Activated CD4-positive, alpha-beta T cell treated with anti-CD3 and anti-CD28 coated beads for 36 hours (primary cell): ENCODE measurements at places on chromosomes 4 and X.
A peak's percentile ranks its signal among the peaks of the same experiment; 100 is the strongest.

DNA sequence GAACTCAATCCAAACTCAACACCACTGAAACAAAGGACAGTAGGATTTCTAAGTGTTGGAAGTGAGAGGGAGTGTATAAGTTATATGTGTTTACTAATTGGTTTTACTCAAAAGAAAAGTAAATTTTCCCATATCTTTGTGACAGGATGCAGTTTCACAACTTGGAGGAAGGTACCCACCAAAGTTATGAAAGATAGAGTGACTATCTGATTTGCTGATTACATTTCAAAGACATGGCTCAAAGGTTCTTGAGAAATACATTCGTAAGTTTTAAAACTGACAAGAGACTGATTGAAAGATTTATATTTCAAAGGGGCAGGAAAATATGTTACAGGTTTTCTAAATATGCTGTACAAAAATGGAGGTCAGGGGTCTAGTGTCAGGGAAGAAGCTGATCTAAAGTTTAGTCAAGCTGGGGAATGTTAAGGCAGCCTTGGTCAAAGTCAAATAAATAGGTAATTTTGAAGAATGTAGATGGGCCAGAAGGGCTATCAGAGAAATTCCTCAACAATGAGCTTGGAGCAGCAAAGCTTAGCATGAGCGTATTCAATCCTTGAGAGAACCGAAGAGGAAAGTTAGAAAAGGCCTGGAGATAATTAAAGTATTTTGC is 9.7 kb upstream of the COMMD8 start:
- no peak for DNase-seq
- H3K27ac ChIP-seq, result no peak overlapping the region
- H3K4me1 ChIP-seq, result no peaks in the 10 kb centered on the region
- no peak overlapping the region for H3K4me3 ChIP-seq
- no peaks in the 10 kb centered on the region for H3K36me3 ChIP-seq

GRCh38 chr4:1201851-1202525 is 29.6 kb upstream of the SPON2 start:
- H3K27ac ChIP-seq, result peak overlapping the region; percentile 99
- H3K27me3 ChIP-seq, result no peaks in the 10 kb centered on the region
- peak; percentile 91 for DNase-seq
- peaks cover 2% of the 10 kb centered on the region for H3K36me3 ChIP-seq
- H3K4me3 ChIP-seq, result peak overlapping the region; percentile 74

DNA sequence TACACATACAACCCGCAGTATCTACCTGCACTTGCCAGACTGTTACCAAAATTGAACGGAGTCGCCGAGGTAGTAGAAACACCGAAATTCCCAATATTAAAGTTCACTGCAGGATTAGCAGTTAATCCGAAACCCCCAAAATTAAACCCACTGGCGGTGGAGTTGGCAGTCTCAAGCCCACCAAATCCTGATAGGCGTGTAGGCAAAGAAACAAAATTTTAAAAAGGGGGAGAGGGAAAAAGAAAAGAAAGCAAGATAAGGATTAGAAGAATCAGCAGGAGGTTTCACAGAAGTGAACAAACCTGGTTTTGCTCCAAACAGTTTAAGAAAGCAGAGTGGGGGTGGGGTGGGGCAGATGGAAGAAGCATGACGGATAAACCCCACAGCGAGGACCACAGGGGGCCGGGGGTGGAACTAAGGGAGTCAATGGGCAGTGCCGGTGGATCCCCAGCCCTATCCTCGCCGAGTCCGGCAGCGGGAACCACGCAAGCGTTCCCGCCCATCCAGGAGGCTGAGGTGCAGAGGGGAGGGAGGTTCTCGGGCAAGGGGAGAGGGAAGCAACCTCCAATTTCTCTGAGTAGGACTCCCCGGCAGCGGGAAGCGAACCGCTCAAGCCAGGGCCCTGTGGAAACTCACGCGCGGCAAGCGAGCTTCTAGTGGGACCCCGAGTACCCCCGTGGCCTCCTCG is 599 bp downstream of the NUP54 start:
- peaks cover 26% of the 10 kb centered on the region for H3K4me1 ChIP-seq
- peak overlapping the region; percentile 86 for H3K4me3 ChIP-seq
- DNase-seq, result peak; percentile 71
- peaks cover 22% of the 10 kb centered on the region for H3K36me3 ChIP-seq
- H3K27ac ChIP-seq, result peak overlapping the region; percentile 89

- H3K4me3 ChIP-seq, result no peak overlapping the region
- no peak overlapping the region for H3K27ac ChIP-seq
- no peaks in the 10 kb centered on the region for H3K36me3 ChIP-seq
- H3K4me1 ChIP-seq, result peaks cover 7% of the 10 kb centered on the region
- peak; percentile 43 for DNase-seq
Measured at GRCh38 chr4:146333187-146333894, 119.0 kb downstream of the REELD1 start.

DNA sequence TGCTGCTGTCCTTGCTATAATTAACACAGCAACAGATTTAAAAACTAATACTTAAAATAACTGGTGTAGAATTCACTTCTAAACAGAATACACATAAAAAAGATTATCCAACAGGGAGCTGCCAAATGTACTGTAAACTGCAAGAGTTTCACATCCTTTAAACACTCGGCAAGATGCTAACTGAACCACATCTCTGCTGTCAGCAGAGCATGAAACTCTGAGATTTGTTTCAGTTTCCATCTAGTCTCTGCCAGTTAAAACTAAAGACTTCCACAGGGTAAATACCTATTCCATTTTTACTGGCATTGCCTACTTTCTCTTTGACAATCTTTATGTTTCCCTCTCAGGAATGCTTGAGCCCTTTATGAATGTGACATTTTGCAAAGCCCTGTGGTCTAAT is 127.7 kb downstream of the SLC7A11 start:
- H3K36me3 ChIP-seq, result no peaks in the 10 kb centered on the region
- DNase-seq, result no peak
- no peaks in the 10 kb centered on the region for H3K4me1 ChIP-seq

DNA sequence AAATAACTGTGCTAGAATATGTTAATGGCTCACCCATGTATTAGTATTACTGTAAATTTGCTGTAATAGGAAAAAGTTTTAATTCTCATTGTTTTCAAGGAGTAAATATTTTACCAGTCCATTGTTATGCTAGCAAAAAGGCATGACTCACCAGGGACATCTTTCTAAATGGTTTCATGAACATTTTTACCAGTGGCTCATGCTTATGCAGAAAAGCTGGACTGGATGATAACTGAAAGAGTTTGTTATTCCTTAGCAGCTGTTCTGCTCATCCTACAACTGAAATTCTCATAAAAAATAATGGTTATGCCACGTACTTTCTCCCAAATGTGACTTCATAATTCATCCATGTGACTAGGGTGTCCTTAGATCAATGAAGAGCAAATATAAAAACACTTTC is 111.9 kb upstream of the PCDH18 start:
- no peaks in the 10 kb centered on the region for H3K36me3 ChIP-seq
- H3K4me1 ChIP-seq, result no peaks in the 10 kb centered on the region
- no peak for DNase-seq

GRCh38 chr4:73919691-73920090 is 50.5 kb downstream of the CXCL1 start:
- DNase-seq, result no peak
- H3K36me3 ChIP-seq, result no peaks in the 10 kb centered on the region
- H3K27me3 ChIP-seq, result no peaks in the 10 kb centered on the region
- no peak overlapping the region for H3K4me3 ChIP-seq
- no peaks in the 10 kb centered on the region for H3K4me1 ChIP-seq

GRCh38 chr4:87511500-87511899 is 17.7 kb downstream of the SPARCL1 start:
- H3K36me3 ChIP-seq, result no peaks in the 10 kb centered on the region
- H3K4me1 ChIP-seq, result no peaks in the 10 kb centered on the region
- no peaks in the 10 kb centered on the region for H3K27me3 ChIP-seq
- no peak overlapping the region for H3K4me3 ChIP-seq

- no peak for DNase-seq
- peaks cover 38% of the 10 kb centered on the region for H3K36me3 ChIP-seq
- no peaks in the 10 kb centered on the region for H3K27me3 ChIP-seq
- H3K4me3 ChIP-seq, result no peak overlapping the region
- H3K27ac ChIP-seq, result no peak overlapping the region
Measured at GRCh38 chrX:2266445-2267349, 234.1 kb downstream of the DHRSX start.

- DNase-seq, result peak; percentile 45
- peak within 1 kb of the TSS; percentile 18 for H3K27ac ChIP-seq
- H3K4me3 ChIP-seq, result peak within 1 kb of the TSS; percentile 60
- H3K4me1 ChIP-seq, result peaks cover 21% of the 10 kb centered on the region
- peaks cover 1% of the 10 kb centered on the region for H3K36me3 ChIP-seq
- peaks cover 46% of the 10 kb centered on the region for H3K27me3 ChIP-seq
Measured at GRCh38 chr4:5710961-5711478, at the start of gene EVC. Gene EVC, plus strand, starts transcription at chr4:5711201. Its CDS starts 180 bp downstream, at chr4:5711381.

GRCh38 chr4:26709246-26709645 is 125.4 kb downstream of the TBC1D19 start:
- no peak overlapping the region for H3K27ac ChIP-seq
- H3K27me3 ChIP-seq, result no peaks in the 10 kb centered on the region
- no peak overlapping the region for H3K4me3 ChIP-seq
- DNase-seq, result no peak
- H3K36me3 ChIP-seq, result peaks cover 16% of the 10 kb centered on the region

DNA sequence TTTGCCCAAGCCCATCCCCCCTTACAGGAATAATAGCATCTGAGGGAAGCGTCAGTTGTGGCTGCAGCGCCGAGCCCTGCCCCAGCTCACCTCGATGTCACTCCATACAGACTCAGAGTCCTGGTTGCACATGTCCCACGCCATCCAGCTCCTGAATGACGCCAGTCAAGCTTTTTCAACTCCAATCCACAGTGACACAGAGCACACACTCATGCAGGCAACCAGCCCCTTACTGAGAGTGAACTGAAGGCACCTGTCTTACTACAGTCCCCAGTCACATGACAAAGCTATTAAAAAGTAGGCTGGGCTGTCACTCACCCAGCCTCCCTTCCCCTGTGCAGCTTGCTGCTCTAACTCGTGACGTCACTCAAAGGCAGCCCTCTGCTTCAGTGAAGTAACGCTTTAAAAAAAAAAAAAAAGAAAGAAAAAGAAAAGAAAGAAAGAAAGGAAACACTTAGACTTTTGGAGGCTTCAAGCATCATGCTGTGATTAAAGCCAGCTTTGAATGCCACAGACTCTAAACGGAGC is at the start of gene PPARGC1A:
Gene PPARGC1A, minus strand, starts transcription at position 234 of the 528 bp plus-strand sequence. Its CDS starts 90 bp downstream, at position 144.
- H3K4me1 ChIP-seq, result peaks cover 19% of the 10 kb centered on the region
- DNase-seq, result peak; percentile 9
- no peak within 1 kb of the TSS for H3K27ac ChIP-seq
- H3K4me3 ChIP-seq, result peak within 1 kb of the TSS; percentile 26
- H3K36me3 ChIP-seq, result no peaks in the 10 kb centered on the region

DNA sequence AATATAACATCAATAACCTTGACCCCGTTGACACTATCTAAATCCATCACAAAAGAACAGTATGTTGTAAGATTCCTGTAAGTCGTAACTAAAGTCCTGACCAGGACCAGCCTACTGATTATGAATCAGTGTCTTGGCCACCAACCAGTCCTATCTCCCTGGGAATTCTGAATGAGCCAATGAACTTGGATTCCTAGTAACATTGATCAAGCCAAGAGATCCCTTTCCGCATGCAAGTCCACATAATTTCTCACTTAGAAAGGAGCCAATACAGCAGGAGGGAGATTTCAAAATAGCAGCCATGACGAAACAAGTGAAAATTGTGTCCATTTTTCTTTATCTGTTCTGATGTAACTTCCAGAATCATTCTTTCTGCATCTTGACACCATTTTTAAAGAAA is 9.5 kb downstream of the XPNPEP2 start:
- H3K4me3 ChIP-seq, result no peak overlapping the region
- no peaks in the 10 kb centered on the region for H3K27me3 ChIP-seq
- no peak for DNase-seq
- H3K27ac ChIP-seq, result no peak overlapping the region
- peaks cover 20% of the 10 kb centered on the region for H3K4me1 ChIP-seq

DNA sequence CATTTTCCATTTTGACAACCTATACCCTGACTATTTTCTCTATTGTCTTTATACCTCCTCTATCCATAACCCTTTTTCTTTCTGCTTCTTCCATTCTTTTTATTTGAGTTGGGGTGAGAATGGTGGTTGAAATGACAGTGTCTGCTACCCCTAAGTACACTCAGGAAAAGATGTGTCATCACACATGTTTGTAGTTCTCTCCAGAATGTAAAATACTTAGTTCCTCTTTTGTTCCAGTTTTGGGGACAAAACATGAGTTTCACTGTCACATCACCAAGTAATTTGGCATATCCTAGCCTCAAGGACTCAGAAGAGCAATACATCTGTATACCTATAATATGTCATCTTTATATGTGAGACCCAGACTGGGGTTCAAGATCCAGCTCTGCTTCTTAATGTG is 90.3 kb downstream of the COMMD8 start:
- DNase-seq, result no peak
- H3K4me3 ChIP-seq, result no peak overlapping the region
- no peaks in the 10 kb centered on the region for H3K4me1 ChIP-seq
- H3K36me3 ChIP-seq, result no peaks in the 10 kb centered on the region

DNA sequence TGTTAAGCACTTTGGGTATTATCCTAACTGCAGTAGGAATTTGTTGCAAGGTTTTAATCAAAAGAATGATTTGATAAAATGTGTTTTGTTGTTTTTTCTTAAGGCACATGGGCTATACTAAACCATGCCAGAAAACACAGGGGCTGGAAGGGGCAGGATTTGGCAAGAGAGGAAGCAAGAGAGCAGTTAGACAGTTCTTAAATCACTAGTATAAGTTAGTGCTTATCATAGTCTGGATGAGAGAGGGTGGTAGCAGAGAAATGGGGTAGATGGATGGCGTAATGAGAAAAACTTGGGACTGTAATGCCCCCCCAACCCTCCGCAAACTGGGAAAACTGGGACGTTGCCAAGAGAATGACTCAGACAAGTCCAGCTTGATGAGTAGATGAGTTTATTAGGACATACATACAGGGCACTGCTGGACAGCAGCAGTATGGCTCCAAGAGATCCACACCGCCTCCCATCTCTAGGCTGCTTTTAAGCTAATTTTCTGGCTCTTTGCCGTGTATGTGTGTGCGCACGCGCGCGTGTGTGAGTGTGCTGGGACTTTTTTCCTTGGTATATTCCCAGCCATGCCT is 151.5 kb downstream of the PDLIM5 start:
- H3K4me1 ChIP-seq, result no peaks in the 10 kb centered on the region
- H3K27ac ChIP-seq, result no peak overlapping the region
- H3K36me3 ChIP-seq, result no peaks in the 10 kb centered on the region
- no peak for DNase-seq

- no peak overlapping the region for H3K27ac ChIP-seq
- H3K27me3 ChIP-seq, result no peaks in the 10 kb centered on the region
- H3K4me1 ChIP-seq, result no peaks in the 10 kb centered on the region
- DNase-seq, result no peak
- no peak overlapping the region for H3K4me3 ChIP-seq
Measured at GRCh38 chr4:132827522-132827921, 321.6 kb upstream of the PCDH10 start.

- no peak overlapping the region for H3K4me3 ChIP-seq
- H3K27me3 ChIP-seq, result no peaks in the 10 kb centered on the region
- H3K27ac ChIP-seq, result no peak overlapping the region
Measured at GRCh38 chrX:45699158-45699557, 498.5 kb upstream of the DIPK2B start.

GRCh38 chrX:2542826-2543521 is 42.2 kb upstream of the DHRSX start:
- H3K36me3 ChIP-seq, result no peaks in the 10 kb centered on the region
- DNase-seq, result no peak
- peaks cover 4% of the 10 kb centered on the region for H3K27me3 ChIP-seq
- H3K27ac ChIP-seq, result no peak overlapping the region
- no peaks in the 10 kb centered on the region for H3K4me1 ChIP-seq

GRCh38 chrX:139691843-139692505 is 16.0 kb downstream of the MCF2 start:
- DNase-seq, result peak; percentile 3
- no peak overlapping the region for H3K4me3 ChIP-seq
- peaks cover 4% of the 10 kb centered on the region for H3K4me1 ChIP-seq
- H3K27me3 ChIP-seq, result peaks cover 8% of the 10 kb centered on the region
- no peak overlapping the region for H3K27ac ChIP-seq
- no peaks in the 10 kb centered on the region for H3K36me3 ChIP-seq
